IMR-90 (cell line): ENCODE measurements at places on chromosomes 4 and X. TPM values are rescaled to one million over a fixed set of nuclear protein-coding genes. Genes with fewer than 3 reads are reported as not detected.

The SH3D19 gene
- total RNA-seq, result 27.2 and 29.7 TPM in 2 replicates

The ASMT gene
- not detected in 2 replicates for total RNA-seq

The FRMD7 gene
- total RNA-seq, result not detected in 2 replicates

The KDM6A gene
- 24.9 and 25.3 TPM in 2 replicates for total RNA-seq

The CCSER1 gene
- total RNA-seq, result not detected in 2 replicates

The KCNE5 gene
- 0.18 and 0.28 TPM in 2 replicates for total RNA-seq

The SMIM20 gene
- total RNA-seq, result 13.6 and 24.4 TPM in 2 replicates

The CENPE gene
- 14.5 and 34.2 TPM in 2 replicates for total RNA-seq

GRCh38 chr4:56060036-56060435 is 111.3 kb downstream of the CEP135 start:
- DNase-seq, result no peak

DNA sequence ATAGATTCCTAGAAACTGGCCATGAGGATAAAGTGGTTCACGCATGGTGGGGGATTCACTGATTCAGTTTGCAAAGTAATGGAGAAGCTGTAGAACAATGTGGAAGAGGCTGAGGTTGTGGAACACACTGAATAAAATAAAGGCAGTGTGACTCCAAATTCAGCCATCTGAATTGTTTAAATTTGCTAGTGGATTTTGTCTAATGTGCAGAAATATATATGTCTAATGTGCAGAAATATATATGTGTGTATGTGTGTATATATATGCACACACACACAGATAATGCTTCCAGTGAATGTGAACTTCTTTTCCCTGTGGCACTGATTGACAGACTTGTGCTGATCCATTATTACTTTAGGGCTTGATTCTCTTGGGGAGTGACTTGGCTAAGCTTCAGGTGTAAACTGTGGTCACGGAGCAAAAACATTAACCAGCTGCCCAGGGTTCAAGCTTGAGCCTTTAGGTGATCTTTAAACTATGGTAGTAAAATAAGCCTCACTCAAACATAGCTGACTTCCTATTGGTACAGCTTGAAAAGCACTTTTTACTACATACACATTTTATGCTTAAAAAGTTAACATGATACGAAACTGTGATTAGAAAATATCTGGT is 3.5 kb downstream of the STBD1 start:
- DNase-seq, result no peak

DNA sequence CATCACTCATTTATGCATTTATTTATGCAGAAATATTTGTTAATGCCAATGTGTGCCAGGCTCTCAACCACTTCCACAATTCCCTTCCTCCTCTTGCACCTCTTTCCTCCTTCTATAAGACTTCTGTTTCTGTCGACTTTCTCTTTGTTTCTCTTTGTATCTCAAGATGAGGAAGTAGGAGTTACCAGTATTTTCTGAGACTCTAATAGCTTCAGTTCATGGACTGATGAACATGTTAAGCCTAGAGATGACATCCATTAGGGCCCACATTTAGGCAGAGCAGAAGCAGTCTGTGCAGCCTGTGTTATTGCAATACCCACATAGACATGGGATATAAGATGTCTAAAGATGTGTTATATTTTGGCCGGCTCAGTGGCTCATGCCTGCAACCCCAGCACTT is 241.8 kb upstream of the SMIM31 start:
- DNase-seq, result no peak

GRCh38 chr4:2272026-2272827 is 10.3 kb upstream of the MXD4 start:
- DNase-seq, result no peak

DNA sequence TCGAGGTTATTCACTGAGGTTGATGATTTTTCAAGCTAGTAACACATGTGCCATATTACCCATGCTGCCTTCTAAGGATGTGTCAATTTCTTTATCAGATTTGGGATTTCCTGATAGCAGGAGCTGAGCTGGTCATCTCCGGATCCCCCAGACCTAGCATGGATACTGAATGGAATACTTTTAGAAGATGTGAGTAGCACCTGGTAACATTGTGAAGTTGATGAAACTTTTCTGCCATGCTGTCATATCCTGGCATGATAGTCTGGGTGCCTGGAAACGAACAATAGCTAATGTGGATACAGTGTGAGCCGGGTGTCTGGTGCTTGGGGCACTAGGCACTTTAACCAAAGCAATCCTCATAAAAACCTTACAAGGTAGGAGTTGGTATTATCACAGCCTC is 11.0 kb upstream of the CYTL1 start:
- no peak for DNase-seq

- DNase-seq, result no peak
These were observed 509.7 kb downstream of the INPP4B start for GRCh38 chr4:142336251-142336934.

DNA sequence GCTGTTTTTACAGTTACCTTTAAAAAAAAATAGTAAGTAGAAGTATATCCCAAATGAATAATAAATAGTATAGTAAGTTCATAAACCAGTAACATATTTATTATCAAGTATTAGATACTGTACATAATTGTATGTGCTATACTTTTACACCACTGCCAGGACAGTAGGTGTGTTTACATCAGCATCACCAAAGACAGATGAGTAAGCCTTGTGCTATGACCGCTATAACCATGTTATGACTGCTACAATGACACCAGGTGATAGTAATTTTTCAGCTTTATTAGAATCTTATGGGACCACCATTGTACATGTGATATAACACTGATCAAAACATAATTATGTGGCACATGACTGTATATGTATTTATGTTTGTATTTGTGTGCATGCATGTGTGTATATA is 27.3 kb downstream of the PABPC4L start:
- DNase-seq, result no peak

- DNase-seq, result peak; percentile 84
These were observed 43.2 kb downstream of the ZBTB49 start for GRCh38 chr4:4333265-4333706.

DNA sequence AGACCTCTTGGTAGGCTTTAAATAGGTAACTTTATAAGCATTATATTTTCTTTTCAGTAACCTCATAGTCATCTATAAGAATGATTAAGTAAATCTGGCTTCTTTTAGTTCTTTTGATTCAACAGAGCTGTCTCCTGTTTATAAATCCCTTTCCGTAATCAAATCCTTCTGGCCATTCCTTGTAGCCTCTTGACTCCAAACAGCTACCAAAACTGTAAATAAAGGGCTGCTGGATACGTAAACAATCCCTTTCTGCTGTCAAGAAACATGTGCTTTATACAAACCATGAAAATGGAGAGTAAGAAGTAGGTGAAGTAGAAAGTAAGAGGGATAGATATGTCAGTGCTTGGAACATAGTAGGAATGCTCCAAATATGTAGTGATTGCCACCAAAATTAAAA is 183.2 kb upstream of the CASK start:
- peak; percentile 32 for DNase-seq

DNA sequence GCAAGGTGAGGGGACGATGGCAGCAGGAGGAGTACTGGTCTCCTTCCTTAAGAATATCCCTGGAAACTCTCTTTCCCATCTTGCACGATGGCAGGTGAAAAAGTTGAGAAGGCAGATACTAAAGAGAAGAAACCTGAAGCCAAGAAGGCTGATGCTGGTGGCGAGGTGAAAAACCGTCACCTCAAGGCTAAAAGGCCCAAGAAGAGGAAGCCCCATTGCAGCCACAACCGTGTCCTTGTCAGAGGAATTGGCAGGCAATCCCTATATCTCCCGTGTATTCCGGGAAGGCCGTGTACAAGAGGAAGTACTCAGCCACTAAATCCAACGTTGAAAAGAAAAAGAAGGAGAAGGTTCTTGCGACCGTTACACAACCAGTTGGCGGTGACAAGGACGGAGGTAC is 40.0 kb downstream of the CRLF2 start:
- no peak for DNase-seq

- DNase-seq, result no peak
These were observed 1.4 kb downstream of the COX7B start for GRCh38 chrX:77900688-77901087.

DNA sequence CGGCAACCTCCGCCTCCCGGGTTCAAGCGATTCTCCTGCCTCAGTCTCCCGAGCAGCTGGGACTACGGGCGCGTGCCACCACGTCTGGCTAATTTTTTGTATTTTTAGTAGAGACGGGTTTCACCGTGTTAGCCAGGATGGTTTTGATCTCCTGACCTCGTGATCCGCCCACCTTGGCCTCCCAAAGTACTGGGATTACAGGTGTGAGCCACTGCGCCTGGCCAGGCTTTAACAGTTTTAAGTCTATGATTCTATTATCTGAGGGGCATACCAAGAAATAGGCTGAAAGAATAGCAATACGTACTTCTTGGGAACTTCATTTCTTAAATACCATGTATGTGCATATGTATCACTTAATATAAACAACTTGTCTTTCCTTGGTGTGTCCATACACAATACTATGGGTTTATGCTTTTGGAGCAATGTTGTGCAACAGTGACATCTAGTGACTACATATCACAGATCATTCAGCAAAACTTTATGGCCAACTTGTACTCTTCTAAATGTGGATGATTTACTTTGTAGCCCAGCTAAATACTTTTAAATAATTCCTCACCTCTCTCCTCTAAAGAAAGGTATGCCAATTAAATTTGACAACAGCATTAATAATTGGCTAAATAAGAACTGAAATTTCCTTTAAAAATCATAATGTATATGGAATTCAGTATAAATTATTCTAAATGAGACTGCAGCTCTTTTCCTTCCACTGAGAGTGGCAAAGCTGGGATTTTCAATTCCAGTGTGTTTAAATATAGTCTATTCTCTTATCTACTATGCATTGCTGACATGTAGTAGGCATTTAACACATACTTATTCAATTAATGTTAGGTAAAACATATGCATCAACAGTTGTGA is 10.4 kb downstream of the SLC9B1 start:
- peak; percentile 80 for DNase-seq

DNA sequence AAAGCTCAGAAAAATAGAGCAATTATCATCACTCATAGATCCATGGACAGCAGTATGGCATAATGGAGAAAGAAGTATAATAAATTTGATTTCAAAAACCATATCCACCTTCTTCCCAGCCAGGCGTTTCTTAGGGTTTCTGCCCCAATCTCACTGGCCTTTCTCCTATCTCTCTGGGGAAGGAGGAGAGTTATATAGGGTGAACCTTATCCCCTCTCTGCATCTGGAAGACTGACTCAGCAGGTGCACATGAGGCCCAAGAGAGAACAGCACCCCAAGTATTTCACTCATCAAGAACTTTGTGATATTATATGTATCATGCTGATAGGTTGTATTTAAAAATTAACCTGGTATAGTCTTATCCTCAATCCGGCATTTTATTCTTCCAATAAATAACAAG is 318.8 kb upstream of the RASGEF1B start:
- no peak for DNase-seq

DNA sequence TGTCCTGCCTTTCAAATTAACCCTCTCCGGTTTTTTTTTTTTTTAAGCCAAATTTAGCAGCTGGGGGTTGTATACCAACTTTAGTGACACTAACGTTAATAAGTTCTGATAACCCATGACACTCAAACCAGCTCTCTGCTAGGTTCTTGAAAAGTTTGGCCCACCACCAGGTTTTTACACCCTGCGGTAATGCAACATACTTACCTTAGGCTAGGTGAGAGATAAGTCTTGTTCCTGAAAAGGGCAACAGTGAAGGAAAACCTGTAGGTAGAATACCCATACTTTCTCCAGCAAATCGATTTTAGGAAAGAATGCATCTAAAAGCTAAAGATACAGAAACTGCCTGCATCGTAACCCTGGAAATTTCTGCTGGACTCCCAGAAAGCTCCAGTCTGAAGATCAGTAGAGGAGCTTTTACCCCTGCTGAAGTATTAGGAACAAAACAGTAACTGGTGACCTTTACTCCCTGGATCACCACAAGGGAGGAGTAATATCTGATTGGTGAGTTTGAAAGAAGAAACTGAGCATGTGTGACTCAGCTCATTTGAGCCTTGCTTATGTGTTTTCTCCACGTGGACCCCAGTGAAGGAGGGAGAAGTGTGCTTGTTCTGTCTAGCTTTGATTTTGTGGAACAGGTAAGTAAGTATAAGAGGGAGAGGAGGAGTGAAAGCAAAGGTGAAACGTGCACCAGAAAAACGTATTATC is 34.4 kb upstream of the COX18 start:
- peak; percentile 32 for DNase-seq

- no peak for DNase-seq
These were observed 26.8 kb downstream of the SYNPO2 start for GRCh38 chr4:118915468-118915867.

- DNase-seq, result no peak
These were observed 146.8 kb downstream of the DCTD start for GRCh38 chr4:182770259-182770995.
